AG20443 (cell line): ENCODE measurements at places on chromosomes 7 and 10.

DNA sequence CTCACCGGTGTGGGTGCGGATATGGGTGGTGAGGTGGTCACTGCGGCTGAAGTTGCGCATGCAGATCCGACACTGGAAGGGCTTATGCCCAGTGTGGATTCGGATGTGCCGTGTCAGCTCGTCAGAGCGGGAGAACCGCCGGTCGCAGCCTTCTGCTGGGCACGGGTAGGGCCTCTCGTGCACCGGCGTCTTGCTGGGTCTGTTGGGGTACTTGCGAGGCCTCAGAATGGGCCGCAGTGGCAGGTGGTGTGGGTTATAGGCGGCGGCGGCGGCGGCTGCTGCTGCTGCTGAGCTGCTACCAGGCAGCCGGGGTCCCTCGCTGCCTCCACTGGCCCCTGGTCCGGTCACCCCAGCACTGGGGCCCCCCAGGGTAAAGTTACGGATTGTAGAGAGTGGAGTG, 2.7 kb downstream of the EGR2 start:
- no peak for DNase-seq

DNA sequence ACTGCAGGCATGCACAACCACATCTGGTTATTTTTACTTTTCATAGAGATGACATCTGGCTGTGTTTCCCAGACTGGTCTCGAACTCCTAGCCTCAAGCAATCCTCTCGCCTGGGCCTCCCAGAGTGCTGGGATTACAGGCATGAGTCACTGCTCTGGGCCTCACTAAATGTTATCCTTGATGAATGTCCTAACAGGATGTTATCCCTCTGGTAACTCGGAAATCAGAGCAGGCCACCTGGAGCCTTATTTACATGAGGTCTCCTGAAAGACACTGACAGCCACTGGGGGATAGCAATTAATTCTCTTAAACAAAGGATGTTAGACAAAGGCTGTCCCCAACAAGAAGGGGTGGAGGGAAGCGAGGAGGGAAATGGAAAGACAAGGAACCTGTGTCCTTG, 4.5 kb upstream of the ZNF438 start:
- DNase-seq: no peak

- DNase-seq: no peak
Observed at GRCh38 chr10:103915796-103916195, 2.2 kb downstream of the STN1 start.

DNA sequence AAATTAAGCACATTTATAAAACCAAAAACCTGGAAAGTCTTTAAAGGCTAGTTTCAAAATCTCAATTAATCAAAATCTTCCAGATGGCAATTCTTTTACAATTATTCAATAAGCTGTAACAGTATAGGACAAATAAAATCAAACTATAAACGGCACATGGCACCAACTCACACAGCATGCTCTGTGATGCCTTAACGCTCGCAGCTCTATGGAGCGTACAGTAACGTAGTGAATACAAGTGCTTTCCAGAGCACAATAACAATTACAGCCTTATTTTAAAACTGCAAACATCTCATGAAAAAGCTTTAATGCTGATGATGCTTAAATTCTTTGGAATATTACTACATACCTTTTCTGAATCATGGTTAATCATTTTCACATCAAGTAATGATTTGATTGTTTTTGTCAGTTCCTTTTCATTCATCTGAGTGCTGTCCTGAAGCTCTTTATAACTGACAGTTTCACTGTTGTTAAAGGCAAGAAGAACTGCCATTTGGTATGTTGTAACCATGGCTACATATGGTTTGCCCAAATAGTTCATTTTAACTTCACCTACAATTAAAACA, 74.2 kb downstream of the CUL2 start:
- no peak for DNase-seq
